NCI-H510A (cell line): ENCODE measurements at places on chromosomes 3 and 15.

DNA sequence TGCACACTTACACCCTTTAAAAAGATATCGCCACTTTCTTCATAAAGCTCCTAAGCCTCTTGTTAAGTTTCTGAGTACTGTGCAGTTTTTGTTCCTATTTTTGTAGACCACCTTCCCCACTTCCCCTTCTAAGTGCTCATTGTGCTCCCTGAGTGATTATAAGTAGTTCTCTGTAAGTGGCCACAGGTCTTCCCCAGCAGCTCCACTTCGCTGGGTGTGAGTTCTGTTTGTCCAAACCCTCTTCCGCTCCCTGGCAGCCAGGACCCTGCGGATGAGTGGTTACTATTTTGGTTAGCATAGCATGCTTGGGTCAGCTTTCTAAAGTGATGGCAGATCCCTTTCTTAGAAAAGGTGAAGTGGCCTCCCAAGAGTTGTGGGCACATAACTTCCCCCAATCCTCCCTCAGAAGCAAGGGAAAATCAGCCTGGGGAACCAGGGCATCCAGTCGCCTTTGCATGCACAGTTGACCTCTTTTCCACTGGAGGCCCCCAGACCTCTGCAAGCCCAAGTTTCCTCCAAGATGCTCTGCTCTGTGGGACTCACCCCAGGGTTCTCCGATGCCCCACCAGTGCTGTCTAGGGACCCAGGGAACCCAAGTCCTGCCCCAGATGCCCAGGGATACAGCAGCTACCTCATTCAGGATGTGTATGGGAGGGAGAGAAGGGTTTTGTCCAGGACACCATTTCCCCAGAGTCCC, 69.6 kb downstream of the ATP10A start:
- DNase-seq, result no peak

GRCh38 chr3:47984075-47984728, 32.0 kb downstream of the MAP4 start:
- no peak for DNase-seq

- no peak for DNase-seq
These were observed 46.8 kb downstream of the CYP11A1 start for GRCh38 chr15:74320352-74321247.

- DNase-seq, result no peak
These were observed 23.4 kb downstream of the VPS39 start for GRCh38 chr15:42184736-42185135.

- no peak for DNase-seq
These were observed 99.1 kb upstream of the SEMA6D start for GRCh38 chr15:47618241-47618640.

GRCh38 chr3:61684386-61684785, 123.0 kb downstream of the PTPRG start:
- no peak for DNase-seq

DNA sequence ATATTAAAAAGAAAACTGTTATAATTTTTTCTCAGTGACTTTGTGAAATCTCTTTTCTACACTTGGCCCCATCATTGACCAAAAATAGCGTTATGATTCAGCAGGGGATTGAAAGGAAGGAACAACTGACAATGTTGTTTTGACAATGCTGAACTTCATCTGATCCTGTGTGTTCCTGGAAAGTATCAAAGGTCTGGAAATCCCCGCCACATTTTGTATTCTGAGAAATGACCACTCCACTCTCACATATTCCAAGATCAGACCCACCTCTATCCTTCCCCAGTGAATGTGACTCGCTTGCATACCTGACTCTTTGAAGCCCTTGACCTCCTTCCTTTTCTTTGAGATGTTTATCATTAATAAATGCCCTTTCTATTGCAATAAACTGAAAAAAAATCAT, 9.7 kb upstream of the RIOX2 start:
- DNase-seq, result no peak

DNA sequence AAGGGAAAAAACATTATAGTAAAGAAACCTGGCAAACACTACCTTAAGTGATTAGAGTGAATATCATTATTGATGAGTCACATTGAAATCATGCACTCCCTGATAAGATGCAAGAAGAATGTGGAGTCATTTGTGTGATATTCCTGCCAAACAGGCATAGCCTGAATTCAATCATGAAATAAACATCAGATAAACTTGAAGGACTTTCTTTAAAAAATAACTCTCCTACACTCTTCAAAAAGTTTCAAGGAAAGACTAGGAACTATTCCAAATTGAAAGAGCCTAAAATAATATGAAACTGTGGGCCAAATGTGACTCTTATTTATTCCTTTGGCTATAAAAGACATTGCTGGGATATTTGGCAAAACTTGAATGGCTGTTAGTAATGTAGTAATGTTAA, 625.7 kb upstream of the LMCD1 start:
- no peak for DNase-seq

- DNase-seq, result no peak
These were observed 36.0 kb upstream of the ARPIN start for GRCh38 chr15:89948796-89949195.

DNA sequence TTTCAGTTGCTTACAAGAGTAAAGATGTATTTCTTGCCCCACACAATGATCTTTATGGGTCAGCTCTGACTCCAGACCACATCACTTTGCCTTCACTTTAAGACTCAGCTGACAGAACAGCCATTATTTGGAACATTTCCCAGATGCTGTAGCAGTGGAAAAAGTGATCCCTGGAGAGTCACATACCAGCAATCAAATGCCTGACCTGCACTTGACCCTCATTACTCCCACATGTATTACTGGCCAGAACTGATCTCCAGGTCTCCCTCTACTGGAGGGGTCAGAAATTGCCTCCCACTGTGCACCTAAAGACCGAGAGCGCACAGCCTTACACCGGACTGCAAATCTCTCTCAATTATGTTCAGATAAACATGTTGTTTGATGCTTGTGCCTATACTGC, 88.6 kb upstream of the ZNF385D start:
- DNase-seq, result no peak

DNA sequence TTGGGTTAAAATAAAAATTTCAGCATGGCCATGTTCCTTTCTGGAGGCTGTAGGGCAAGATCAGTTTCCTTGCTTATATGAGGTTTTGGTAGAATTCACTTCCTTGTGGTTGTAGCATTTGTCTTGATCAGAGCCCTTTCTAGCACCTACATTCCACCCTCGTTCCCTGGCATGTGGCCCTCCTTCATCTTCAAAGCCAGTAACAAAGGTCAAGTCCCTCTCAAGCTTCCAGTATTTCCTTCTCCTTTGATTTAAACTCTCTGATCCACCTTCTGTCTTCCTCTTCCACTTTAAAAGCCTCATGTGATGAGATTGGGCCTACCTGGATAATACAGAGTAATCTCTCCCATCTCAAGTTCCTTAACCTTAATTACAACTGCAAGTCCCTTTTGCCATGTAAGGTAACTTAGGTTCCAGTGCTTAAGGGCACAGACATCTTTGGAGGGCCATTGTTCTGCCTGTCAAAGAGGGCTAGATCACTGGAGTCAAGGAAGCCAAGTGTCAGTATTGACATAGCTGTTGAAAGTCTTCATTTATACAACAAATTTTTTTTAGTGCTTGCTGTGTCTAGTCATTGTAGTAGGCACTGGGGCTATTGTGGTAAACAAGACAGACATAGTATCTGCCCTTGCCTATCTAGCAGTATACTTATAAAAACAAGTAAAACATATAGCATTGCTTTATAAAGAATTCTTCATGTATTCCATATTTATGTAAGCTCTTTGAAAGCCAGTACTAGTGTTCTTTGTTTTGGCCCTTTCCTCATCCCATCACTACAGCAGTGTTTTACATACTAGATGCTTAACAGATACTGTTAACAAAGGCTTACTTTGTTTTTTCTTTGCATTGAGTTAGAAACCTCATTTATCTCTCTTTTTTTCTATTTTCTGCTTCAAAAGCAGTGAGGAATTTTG, 40.7 kb downstream of the GLCE start:
- DNase-seq, result no peak

GRCh38 chr3:166177130-166177529, 339.9 kb upstream of the BCHE start:
- no peak for DNase-seq

GRCh38 chr3:123920868-123921267, 36.7 kb upstream of the MYLK start:
- no peak for DNase-seq

- DNase-seq, result no peak
These were observed 13.4 kb upstream of the SATB1 start for GRCh38 chr3:18438586-18438985.

DNA sequence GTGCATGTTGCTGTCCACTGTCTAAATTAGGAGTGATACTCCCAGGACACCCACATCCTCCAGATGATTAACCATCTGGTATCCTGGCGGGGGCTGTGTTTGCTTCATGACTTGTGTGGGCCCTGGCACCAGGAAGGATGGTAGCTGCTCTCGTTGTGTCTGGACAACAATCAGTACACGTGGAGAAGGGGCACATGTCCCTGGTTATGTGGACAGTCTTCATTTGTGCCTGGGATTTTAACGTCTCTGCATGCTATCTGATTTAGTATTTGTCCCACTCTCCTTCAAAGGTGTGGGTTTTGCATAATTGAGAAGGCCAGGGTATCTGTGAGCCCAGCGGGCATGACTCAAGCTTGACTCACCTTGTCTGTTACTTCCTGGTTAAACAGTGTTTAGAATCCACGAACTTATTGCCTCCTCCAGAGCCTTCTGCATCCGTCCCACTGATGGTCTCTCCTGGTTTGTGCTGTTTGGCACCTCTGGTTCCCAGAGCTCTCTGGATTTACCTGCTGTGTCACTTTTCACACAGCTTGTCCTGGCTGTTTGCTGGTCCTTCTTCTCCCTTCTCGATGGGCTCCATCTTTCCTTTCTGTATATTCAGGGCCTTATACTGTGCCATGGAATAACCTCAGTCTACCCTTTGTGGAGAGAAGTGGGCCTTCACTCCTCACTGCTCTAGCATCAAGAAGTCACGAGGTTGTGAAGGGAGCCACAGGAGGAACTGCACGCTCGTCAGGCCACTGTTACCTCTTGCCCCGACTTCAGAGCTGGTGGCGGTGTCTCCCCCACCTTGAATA, 32.5 kb downstream of the ARNT2 start:
- no peak for DNase-seq

- DNase-seq, result no peak
These were observed 224.7 kb upstream of the SATB1 start for GRCh38 chr3:18649666-18650363.

DNA sequence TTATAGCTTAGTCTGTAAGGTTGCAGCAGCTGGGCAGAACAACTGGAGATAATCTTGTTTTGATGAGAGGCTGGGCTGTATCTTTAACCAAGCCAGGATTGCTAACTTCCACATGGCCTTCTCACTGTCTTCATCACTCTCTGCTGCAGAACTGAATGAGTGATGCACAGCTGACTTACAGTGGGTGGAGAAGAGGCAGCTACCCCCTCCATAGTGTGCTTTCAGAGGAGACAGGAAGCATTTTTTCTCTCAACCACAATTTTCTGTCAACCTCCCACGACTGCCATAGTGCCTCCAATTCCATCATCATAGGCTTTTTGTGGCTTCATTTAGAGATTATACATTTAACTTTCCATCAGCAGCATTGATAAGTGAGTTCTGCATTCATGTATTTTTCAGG, 168.2 kb downstream of the CLSTN2 start:
- no peak for DNase-seq

GRCh38 chr3:124572851-124573405, 157.3 kb upstream of the UMPS start:
- no peak for DNase-seq

DNA sequence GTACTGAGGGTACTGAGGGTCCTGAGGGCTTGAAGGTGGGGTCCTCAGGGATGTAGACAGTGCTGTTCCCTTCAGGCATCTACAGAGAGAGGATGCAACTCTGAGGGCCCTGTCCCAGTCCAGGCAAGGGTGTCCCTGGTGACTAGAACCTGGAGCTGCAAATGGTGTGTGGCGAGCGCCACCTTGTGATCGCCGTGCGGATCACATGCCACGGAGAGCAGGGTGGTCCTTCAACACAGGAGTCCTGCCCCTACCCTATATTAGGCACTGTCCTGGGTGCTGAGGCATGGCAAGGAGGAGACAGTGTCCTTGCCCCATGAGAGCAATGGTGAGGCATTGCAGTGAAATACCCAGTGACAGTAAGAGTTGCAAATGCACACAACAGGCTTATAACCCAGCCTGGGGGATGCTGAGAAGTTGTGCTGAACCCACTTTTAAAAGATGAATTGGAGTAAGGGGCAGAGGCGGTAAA, 23.6 kb downstream of the RHCG start:
- no peak for DNase-seq

GRCh38 chr3:32592011-32592410, 21.4 kb upstream of the DYNC1LI1 start:
- DNase-seq, result peak; percentile 8

- no peak for DNase-seq
These were observed 36.8 kb upstream of the RFTN1 start for GRCh38 chr3:16550305-16550675.

DNA sequence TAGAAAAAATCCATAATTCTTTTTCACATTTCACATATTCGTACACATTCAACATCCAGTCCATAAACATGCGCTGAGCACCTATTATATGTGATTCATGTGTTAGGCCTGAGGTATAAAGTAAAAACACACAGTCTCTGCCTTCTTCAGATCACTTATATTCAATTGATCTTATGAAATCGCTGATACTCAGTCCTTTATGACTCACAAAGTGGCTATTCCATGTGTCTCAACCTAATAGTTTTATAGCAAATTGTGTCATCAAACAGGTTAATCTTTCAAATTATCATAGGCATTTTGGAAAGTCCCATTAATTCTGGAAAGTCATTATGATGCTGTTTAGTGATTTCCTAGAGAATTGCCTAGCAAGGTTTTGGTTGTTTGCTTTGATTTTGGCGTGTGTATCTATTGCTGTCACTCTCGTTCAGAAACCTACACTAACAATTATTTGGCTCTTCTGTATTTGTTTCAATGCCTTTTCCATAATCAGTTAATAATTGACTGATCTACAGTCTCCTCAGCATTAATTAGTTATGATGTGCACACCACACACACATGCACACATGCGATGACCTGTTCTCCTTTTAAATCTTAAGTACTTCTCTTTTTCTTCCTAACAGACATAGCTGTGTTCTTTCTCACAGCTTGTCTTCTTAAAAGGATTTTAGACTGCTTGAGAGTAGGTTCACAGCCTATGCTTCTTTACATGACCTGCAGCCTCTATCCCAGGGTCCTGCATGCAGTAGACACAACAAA, 353.1 kb downstream of the MECOM start:
- DNase-seq, result no peak
